ENCODE measurements at places on chromosomes 12 and 14.

DNA sequence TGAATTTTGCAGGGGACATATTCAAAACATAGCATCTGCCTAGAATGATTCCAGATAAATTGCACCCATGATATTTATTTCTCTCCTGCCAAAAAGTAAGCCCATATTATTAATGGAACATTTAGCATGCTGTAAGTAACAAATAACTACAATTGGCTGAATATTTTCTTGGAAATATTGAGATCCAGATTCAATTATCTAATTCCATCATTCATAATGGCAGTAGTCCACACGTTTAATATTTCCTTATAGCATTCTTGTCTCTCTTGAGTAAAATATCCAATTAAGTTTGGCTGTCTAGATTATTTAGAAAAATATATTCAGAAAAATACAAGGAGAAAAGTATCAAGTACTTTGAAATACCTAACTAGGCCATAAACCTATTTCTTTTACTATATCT, 157.5 kb downstream of the FLRT2 start:
- DNase-seq, result no peak

DNA sequence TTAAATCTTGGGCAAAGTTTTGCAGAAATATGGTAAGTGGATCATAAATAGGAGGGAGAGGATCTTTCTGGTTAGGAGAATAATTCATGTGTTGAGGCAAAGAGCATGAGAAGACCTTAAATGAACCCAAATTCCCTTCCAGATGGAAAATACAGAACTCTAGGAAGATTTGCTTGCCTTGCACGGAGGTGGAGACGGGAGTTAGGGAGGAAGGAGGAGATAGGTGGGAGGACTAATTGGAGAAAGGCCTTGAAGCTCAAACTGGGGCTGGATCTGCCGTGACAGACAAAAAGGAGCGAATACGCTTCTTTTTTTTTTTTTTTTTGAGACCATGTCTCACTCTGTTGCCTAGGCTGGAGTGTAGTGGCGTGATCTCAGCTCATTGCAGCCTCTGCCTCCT, 5.9 kb downstream of the GPRC5A start:
- no peak for DNase-seq

- no peak for DNase-seq
Observed at GRCh38 chr14:26636561-26636960, 38.7 kb upstream of the NOVA1 start.

GRCh38 chr14:22878271-22879246, 4.5 kb upstream of the REM2 start:
- no peak for DNase-seq

DNA sequence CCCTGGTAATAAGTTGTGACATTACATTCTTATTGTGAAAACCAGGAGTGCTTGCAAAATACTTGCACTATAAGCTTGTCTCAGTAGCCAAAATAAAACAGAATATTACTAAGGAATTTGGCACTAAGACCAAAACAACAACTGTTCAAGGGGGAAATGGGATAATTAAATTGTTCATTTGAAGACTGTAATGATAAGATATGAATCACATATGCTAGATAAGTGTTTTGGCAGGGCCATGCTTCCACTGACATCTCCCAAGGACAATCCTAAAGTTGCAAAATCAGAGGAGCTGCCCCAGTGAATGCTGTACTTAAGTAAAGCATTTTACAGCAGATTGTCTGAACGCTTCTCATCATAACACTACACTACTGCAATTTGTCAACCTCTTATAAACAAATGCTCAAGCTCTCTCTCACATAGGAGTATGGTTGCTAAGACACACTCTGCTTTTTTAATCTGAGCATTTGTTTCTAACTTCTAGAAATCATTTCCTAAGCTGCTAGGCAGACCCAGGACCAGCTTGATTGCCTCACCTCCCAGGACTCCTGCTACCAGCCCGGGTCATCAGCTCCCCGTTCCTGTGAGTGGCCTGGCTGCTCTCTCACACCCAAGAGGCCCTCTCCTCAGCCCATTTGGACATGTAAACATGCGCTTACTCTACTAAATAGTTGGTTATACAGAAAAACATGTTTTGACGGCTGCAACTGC, 191.5 kb downstream of the PAX9 start:
- no peak for DNase-seq

GRCh38 chr12:117481470-117481869, 120.0 kb upstream of the NOS1 start:
- DNase-seq, result no peak

DNA sequence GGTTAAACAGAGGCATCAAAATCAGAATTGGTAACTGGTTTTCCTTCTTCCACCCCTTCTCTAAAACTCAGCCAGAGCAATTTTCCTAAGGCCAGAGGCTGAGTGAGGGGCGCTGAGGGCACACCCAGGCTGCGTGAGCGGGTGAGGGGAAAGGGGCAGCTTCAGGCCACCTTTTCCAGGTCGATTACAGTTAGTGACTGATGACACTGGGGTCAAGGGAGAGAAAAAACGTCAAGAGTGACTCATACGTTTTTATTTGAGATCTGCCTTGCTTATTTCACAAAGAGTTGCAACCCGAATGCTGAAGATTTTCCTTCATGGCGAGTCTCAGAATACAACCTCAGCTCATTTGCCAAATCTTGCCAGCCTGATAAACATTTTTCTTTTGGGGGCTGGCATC, 46.7 kb upstream of the EVL start:
- DNase-seq, result no peak

DNA sequence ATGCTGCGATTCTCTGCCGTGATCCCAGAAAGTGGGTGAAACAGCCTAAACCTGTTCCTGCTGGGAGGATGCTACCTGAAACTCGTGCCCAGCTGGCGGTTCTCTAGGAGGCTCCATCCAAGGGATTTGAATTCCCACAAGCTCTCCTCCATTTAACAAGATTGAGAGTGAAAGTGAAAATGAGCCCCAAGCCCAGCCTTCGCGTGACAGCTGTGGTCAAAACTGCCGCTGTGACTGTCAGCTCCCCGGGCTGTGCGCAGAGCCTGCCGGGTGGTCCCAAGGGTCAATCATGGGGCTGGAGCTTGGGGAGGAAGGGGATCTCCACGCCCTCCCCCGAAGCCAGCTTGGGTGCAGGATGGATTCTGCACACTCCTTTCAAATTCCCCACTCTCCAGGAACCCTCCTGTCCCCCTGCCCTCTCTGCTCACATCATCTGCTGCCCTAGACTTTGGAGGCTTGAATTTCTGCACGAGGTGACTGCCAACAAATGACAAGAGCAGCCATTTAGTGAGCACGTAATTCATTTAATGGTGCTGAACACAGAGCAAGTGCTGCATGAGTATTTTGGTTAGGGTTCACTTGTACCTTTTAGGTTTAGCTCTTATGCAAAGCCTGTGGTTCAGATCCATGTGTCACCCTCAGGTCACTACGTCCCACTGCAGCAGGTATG, 5.3 kb downstream of the ASB2 start:
- no peak for DNase-seq

GRCh38 chr14:69043596-69044260, 64.6 kb upstream of the ACTN1 start:
- DNase-seq, result no peak
